HFF-Myc (cell line): ENCODE measurements at places on chromosomes 3 and 15.

- no peak for DNase-seq
Observed at GRCh38 chr3:36796881-36797280, 32.5 kb upstream of the DCLK3 start.

- no peak for DNase-seq
Observed at GRCh38 chr3:45574067-45574494, 20.5 kb upstream of the LIMD1 start.

DNA sequence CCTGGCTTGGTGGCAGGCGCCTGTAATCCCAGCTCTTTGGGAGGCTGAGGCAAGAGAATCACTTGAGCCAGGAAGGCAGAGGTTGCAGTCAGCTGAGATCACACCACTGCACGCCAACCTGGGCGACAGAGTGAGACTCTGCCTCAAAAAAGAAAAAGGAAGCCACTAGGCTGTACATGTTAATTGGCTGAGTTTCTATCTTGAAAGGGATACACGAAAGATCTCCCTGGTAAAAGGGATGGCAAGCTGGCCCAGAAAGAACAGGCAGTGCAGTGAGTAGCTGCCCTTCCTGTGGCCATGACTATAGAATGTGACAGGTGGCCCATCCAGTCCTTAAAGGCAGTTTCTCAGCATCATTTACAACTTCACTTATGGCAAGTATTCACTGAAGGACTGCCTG lies 12.3 kb downstream of the LRIG1 start:
- no peak for DNase-seq

DNA sequence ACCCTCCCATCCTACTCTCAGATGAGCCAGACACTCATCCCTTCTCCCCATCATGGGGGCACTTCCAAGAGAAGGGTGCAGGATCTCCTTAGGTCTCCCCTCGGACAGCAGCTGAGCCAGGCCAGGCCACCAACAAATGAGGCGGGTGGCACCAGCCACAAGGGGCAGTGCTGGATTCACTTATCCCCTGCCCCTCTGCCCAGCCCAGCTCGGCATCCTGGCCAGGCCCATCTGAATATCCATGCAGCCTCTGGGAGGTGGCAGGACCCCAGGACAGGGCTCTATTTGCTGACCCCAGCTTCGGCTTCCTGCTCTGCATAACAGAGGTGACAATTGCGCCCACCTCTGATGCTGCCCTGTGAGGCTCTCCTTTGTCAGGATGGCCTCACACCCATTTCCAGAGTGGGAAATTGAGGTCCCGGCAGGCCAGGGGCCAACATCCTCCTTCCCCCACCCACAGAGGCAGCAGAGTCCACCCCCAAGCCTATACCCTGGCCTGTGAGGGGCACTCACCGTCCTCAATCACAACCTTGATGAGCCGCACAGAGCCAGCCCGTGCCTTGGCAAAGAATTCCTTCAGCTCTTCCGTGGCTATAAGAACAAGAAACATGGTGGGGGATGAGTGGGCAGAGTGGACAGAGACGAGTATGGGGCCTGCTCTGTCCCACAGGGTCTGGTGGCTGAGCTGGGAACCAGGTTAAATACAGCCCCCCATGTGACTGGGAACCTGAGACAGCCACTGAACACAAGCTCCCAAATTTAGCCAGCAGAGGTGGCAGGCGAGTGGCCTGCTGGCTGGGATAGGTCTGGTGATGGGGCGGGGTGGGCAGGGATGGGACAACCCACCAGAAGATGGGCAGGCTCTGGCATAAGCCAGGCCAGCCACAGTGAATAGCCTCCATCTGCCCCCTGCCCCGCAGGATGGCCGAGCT lies 4.2 kb downstream of the TWF2 start:
- DNase-seq: no peak

DNA sequence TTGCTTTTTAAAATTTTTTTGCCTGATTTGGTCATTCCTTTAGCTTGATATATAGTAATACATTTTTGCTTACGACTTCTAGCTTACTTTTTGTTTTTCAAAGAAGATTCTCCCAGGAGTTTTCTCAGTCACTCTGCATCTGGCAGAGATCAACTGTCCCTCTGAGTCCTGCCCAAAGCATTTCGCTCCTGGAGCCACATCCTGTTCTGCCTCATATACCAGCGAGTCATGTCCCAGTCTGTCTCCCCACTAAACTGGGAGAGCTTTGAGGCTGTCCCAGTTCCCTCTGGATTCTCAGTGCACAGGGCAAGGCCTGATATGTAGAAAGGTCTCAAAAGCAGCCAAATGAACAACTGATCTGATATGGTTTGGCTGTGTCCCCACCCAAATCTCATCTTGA lies 326.3 kb downstream of the ARRDC4 start:
- DNase-seq: no peak

- DNase-seq: no peak
Observed at GRCh38 chr3:162287600-162287999, 791.0 kb downstream of the OTOL1 start.

- no peak for DNase-seq
Observed at GRCh38 chr3:54488297-54488696, 365.9 kb downstream of the CACNA2D3 start.

DNA sequence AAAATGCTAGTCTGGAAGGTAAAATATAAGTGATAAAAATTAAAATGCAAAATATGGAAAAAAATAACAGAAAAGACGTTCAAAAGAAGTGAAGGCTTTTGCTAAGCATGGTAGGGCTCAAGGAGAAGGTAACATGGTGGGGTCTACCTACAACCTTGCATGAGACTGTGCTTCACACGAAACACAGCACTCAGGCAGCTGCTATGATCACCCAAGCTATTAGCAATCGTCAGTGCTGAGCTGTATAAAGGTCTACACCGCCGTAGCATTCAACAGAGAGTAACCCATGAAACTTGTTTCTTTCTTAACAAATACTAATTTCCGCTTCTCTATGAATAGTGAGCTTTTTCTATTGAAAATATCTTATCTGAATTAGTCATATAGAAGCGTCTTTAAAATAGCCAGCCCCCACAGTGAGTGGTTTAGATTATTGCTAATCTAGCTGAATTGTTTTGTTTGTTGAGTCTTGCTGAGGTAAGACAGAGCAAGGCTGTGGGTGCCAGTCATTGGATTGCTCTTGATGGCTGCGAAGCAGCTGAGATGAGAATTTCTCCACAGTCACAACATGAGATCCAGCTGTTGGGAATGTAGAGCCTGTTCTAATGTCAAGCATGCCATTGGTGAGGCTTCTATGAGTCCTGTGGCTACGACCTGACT lies 230.0 kb downstream of the KLF13 start:
- DNase-seq: no peak

DNA sequence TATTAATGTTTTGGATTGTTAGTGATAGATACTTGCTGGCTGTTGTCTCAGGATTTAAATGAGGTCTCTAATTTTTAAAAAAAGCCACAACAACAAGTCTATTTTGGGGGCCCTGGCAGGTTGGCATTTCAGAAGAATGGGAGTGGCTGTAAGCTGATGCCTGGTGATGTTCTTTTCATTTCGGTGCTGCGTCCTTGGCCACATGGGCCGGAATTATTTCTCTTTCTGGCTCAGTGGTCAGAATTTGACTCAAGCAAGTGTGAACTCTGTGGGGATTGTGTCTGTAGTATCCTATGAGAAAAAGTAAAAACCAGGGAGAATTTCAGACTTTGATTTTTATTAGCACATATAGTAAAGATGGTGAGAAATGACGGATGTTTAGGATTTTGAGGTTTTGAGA lies 203.0 kb downstream of the AKAP13 start:
- DNase-seq: no peak

GRCh38 chr15:65917407-65917756 lies 48.1 kb downstream of the RAB11A start:
- no peak for DNase-seq

- no peak for DNase-seq
Observed at GRCh38 chr15:60005352-60006202, 1.5 kb downstream of the FOXB1 start.

- DNase-seq: no peak
Observed at GRCh38 chr3:135565546-135565945, 400.0 kb upstream of the PPP2R3A start.

DNA sequence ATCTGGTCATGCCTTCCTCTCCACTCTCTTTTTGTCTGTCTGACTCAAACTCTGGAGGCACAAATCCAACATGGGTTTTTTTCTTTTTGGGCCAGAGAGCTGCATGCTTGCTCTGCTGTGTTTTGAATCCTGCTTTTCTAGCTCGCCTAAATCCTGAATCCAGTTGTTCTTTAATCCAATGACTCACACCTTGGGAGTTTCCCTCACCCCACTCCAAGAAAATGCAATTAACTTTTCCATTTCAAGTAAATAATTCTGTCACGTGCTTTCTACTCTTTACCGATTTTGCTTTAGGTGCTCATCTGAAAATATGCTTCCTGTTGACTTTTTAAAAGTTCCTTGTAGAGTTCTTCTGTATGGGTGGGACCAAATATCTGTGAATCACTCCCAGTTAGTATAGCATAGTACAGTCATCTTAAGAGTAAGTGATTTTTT lies 47.6 kb downstream of the SLMAP start:
- DNase-seq: peak; percentile 95

GRCh38 chr3:31699309-31699953 lies 166.7 kb downstream of the STT3B start:
- DNase-seq: no peak

- no peak for DNase-seq
Observed at GRCh38 chr3:111545349-111545748, 3.4 kb downstream of the CD96 start.

- DNase-seq: no peak
Observed at GRCh38 chr15:69132977-69133861, 27.2 kb upstream of the GLCE start.

GRCh38 chr15:40680151-40680550 lies 14.8 kb upstream of the RAD51 start:
- no peak for DNase-seq

GRCh38 chr15:90006217-90007075 lies 5.3 kb downstream of the ZNF710 start:
- DNase-seq: no peak

GRCh38 chr3:180594631-180595558 lies 7.1 kb upstream of the TTC14 start:
- DNase-seq: no peak

GRCh38 chr3:60636846-60637245 lies 614.4 kb downstream of the FHIT start:
- DNase-seq: no peak

GRCh38 chr15:66041276-66041675 lies 172.0 kb downstream of the RAB11A start:
- DNase-seq: no peak

DNA sequence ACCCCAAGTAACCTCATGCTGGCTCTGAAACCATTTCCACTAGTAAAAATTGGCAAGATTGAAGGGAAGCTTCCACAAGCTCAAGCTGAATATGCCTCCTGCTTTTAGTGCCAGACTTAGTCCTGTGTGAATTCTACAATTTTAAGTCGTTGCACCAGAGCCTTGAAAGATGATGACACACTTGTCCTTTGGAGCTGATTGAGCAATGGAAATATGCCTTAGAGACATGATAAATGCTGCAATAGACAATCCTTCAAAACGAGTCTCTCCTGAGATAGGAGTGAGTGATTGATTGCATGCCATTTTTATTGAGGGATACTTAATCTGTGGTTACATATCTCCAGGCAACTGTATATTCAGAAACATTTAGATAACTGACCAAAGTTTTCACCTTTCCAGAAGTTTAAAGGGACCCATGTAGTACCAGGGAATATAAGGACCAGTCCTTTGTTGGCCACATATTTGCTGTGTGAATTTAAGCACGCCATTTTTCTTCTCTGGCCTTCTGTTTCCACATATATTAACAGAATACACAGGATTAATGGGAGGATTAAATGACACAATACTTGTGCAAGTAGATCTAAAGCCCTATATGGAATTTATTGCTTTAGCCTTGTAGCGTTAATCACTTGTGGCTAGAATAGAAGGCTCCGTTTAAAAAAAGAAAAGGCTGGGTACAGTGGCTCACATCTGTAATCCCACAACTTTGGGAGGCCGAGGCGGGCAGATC lies 65.1 kb downstream of the PPARG start:
- DNase-seq: no peak

GRCh38 chr3:33936921-33937525 lies 138.6 kb downstream of the PDCD6IP start:
- no peak for DNase-seq

GRCh38 chr3:41075975-41076374 lies 123.3 kb upstream of the CTNNB1 start:
- no peak for DNase-seq

DNA sequence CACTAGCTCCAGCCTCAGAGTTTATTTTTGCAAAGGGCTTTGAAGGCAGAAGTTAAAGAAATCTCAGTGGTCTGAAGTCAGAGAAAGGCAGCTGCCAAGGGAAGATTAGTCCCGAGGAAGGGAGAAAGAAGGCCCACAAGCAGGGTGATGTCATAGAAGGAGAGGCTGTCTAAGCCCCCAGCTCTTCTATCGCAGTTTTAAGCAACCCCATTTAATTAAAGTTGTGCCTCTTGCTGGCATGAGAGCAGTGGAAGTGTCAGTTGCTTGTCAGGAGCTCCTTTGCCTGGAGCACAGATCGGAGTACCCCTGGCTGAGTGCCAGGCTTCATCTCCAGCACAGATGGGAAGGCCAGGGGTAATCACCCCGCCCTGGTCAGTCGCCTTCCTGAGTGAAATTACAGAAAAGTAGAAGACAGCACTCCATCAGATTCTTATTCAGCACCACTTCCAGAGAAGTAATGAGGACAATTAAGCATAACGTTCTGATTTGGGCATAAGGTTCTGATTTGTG lies 530.7 kb downstream of the EPHB1 start:
- no peak for DNase-seq

DNA sequence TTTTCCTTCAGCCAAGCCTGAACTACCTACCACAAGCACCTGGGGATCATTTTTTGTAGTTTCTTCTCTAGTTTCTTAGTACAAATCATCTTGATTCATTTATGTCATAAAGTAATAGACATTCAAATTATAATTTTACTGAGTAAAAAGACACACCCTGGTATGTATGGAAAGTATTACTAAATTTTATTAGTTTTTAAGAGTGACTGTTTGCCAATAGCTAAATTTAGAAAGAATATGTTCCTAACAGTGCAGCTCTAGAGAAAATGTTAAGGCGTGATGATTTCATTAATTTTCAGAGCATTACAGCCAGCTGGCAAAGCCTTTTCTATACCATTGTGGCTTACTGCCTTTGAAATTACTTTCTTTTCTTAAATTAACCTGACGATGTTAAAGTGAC lies 612.0 kb upstream of the KCNMB2 start:
- DNase-seq: no peak

- no peak for DNase-seq
Observed at GRCh38 chr15:42071717-42072116, 22.6 kb downstream of the PLA2G4D start.
